ENCODE measurements at places on chromosomes 7 and 10.

GRCh38 chr10:120989279-120989678 is 138.1 kb downstream of the WDR11 start:
- no peak for DNase-seq

- no peak for DNase-seq
These were observed 123.8 kb downstream of the IPMK start for GRCh38 chr10:58143944-58144343.

DNA sequence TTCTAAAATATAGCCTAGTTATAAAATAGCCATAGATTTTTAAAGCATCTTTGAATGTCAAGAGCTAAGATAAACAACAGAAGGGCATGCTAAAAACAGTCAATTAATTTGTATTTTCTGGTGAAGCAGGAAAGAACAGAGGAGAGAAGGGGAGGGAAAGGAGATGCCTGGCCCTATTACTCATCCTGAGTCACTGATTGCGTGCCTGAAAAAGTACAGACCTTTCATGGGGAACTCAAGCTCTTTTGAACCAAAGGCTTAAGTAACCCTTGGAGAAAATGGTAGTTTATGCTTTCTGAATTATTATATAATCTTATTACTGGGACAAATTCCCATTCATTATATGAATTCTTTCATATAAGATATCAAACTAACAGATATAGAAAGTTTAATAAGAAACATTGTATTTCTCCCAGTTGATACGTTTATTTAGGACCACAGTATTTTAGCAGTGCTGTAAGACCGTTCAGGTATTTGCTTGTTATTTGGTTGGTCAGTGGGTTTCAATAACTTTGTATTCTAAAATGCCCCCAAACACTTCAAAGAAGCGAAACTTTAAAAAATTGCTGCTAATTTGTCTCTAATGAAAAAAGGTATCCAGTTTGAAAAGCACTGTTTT is 151.3 kb downstream of the HGF start:
- no peak for DNase-seq

DNA sequence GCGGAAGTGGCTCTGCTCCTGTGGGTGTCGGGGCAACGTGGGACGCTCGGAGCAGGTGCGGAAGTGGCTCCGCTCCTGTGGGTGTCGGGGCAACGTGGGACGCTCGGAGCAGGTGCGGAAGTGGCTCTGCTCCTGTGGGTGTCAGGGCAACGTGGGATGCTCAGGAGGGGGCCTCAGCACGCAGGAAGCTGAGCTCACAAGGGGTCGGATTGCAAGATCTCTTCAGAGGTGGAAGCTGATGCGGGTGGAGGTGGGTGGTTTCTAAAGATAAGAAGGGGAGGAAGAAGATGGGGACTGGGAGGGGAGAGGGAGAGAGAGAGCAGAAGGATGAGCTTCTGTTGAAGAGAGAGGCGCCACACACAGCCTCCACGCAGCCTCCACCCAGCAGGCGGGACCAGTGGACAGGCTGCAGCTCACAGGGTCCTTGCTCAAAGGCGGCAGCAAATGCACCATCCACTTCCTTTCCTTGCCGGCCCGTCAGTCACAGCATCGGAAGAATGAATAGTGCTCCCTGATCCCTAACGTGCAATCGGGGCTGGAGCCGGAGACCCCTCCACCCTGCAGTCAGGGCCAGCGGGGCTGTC is 78.7 kb downstream of the PTPRN2 start:
- no peak for DNase-seq

DNA sequence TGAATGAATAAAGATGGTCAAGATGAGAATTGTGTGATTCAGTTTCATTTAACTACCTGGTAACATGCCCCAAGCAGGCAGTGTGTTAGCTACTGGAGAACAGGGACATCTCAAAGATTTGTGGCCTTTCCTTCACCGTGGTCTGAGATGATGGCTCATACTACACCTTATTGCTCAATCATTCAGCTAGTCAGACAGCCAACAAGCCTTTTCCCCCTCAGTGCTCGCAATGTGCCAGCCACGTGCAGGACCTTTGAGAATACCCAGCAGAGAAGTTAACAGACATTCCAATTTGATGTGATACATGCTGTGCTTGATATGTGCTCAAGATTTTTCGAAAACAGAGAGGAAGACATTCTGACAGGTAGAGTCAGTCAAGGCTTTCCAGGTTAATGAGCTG is 562.8 kb downstream of the SUGCT start:
- no peak for DNase-seq

GRCh38 chr10:34722404-34722803 is 92.7 kb downstream of the PARD3 start:
- no peak for DNase-seq

All from stimulated activated CD4-positive, alpha-beta T cell treated with anti-CD3 and anti-CD28 coated beads, TNF-alpha, amount 100 ng/mL, for 24 hours (primary cell).